Endothelial cell of umbilical vein (primary cell): ENCODE measurements at places on chromosomes 16 and 17. TPM values are rescaled to one million over a fixed set of nuclear protein-coding genes. Genes with fewer than 3 reads are reported as not detected.

DNA sequence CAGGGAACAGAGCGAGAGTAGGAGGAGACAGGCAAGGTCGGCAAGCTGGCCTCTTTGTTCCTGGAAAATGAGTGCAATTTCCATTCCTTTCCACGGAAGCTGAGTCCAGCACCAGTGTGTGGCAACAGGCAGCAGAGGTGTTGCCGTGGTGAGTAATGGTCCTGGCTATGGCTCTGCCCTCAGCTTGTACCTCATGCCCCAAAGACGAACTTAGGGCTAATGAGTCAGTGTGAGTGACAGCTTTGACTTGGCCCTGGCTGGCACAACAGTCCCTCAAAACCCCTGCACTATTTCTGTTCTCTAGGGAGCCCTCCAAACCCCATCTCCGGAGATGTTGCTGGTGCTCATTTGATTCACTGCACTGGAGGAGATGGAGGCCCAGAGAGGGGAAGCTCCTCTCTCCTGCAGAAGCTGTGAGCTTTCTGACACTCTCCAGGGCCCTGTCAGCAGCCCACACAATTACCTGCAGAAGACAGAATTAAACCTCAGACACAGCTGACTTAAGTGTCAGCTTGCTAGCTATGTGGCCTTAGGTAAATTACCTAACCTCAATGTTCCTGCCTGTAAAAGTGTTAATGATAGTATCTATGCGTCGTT lies 129.9 kb downstream of the TMEM132E start:
- no peak for DNase-seq

GRCh38 chr17:7340179-7340578 lies 3.9 kb downstream of the ACAP1 start:
- DNase-seq = no peak

- DNase-seq = no peak
Observed at GRCh38 chr16:84735849-84736586, 36.2 kb downstream of the USP10 start.

DNA sequence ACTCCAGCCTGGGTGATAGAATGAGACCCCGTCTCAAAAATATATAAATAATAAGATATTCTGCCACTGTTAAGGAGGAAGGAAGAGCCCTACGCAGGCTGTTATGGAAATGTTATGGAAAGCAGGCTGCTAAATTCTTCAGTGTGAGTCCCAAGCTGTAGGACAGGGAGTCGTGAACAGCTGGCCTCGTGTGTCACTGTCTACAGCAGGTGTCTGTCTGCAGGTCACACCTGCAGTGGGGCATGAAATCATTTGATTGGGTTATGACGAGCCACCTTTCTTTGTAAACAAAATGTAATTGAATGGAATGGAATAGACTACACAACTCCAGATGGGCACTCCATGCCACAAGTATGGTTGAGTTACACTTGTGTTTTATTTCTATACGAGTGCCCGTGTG lies 15.6 kb upstream of the LITAF start:
- DNase-seq = no peak

DNA sequence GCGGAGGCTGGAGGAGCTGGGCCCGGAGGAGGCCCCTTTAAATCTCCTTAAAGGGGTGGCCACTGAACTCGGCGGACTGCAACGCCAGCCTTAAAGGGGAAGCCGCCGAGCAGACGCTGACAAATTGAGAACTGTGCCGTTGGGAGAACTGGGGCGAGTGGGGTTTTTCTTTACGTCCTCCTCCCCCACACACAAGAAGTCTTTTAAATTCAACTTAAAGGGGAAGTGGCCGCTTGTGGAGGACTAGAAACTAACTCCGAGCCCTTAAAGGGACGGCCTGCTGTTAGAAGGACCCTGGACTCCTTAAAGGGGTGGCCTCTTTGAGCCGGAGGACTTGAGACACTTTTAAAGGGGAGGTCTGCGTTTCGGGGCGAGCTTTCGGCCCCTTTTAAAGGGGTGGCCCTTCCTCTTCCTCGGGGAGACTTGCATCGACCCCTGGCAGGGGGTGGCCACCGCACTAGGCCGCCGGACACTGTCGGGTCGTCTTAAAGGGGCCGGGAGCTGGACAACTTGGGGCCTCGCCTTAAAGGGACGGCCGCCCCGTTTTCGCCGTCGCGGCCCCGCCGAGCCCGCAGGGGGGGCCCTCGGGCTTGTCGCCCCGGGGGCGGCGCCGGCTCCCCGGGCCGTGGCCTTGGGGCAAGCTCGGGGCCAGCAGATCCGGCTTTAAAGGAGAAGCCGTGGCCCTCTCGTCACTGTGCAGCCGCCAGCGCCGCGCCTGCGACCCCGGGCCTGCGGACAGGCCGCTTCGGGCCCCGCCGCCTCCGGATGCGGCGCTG lies 688 bp downstream of the FBRS start:
- DNase-seq = no peak

DNA sequence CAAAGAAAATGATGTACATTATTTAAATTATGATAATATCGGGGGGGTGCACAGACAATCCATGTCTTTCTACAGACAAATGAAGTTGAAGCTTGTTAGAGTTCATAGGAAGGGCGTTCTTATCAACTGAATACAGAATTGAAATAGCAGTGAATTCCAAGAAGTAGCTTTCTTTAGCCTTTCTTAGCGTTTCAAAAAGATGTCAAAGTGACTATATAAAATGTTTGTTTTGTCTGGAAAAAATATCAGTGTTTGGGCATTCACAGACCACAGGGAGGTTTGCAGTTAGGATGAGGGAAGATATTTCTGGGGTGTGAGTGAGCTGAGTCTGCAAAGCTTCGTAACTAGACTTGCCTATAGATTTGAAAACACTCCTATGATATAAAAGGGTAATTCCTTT lies 55.0 kb downstream of the STX8 start:
- no peak for DNase-seq

DNA sequence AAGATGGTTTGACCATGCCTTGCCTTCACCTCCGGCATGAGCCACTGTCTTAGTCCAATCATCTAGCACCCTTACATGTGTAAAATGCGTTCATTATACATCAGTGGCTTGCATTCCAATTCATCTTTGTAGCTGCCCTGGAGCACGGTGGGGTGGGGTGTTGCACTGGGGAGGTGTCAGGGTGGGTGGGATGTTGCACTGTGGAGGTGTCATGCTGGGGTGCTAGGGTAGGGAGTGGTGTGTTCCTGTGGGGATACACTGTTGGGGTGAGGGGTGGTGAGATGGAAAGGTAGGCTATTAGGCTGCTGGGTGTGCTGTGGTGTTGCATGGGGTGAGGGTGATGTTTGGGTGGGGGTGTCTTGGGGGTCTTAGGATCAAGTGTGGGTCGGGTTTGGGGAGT lies 47.0 kb downstream of the NLRC5 start:
- DNase-seq = no peak

GRCh38 chr17:68501074-68501473 lies 11.2 kb upstream of the PRKAR1A start:
- no peak for DNase-seq

DNA sequence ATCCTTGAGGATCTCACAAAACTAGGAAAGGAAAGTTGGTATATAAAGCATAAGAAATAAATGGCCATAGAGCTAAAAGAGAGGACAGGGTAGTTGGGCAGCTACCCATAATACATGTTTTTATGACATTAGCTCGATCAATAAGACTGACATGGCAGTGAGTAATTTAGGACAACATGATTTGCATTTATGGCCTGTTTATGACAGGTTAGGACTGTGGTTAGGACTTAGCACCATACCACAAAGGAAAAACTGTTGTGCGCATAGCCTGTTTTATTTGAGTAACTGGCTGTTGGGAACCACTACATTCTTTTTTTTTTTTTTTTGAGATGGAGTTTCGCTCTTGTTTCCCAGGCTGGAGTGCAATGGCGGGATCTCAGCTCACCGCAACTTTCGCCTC lies 18.0 kb upstream of the TRIM37 start:
- no peak for DNase-seq

DNA sequence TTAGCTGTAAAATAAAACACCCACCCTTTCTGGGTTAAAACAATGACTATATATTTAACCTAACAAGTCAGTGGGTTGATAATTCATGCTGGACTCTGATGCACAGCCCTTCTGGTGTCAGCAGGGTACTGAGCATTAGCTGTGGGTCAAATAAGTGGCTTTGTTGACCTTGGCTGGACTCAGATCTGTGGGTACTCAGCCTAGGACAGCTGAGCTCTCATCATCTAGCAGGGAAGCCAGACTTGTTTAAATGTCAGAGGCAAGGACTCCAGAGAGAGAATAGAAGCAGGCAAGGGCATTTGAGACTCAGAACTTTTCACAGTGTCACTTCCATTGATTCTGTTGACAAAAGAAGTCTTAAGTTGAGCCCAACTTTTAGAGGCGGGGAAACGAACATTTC lies 1063.8 kb upstream of the CDH8 start:
- no peak for DNase-seq

DNA sequence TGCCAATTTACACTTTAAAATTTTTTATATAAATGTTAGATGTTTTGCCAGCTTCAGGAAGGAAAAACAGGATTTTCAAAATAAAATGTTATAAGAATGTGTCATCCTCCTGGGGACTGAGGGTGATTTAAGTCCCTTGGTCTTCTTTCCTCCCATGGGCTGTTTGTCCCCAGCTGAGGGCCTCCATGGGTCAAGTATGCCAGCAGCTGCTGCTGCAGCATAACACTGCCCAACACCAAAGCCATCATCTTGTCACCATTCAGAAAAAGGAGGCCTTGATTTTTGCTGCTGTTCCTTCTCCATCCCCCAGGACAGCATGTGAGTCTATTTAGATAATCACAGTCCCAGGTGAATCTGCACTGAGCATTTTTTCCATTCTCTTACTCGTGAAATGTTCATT lies 188.5 kb downstream of the LGALS9B start:
- no peak for DNase-seq

DNA sequence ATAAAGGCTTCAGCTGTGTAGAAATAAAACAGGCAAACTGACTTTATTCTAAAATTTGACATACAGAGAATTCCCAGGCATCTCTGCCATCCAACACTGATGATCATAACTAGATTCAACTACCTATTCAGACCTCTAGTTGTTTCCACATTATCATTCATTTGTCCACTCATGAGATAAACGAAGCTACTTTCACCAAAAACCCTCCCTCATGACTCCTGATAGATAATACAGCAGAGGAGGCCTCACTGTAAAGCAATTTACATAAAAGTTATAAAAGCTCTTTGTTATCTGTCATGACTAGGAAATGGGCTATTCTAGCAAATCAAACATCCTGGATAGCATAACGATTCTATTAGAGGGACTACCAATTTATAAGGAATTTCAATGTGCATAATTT lies 19.6 kb upstream of the RFFL start:
- DNase-seq = no peak

DNA sequence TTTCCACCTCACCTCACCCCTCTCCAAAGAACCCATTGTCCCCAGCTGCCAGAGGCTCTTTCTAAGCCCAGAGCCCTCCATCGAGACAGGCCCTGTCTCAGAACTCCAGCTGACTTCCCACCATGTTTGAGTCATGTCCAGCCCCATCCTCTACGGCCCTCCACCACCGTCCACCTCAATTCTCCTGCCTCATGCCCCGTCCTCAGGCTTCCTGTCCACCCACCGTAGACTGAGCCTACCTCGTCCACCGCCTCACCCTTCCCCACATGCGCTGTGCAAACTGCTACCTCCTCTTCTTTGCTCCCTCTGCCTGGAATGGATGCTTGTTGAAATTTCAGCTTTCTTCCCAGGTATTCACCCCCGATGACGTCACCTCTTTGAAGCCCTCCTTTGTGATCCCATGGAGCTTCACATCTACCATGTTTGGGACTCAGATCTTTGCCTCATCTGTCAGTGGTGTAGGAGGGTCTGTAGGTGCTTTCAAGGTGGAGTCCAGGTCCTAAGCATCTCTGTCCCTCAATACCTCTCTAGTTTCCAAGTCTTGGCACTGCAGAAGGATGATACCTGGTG lies 149.0 kb downstream of the MRM1 start:
- no peak for DNase-seq

- DNase-seq = no peak
Observed at GRCh38 chr16:64841482-64841881, 280.4 kb downstream of the CDH11 start.

DNA sequence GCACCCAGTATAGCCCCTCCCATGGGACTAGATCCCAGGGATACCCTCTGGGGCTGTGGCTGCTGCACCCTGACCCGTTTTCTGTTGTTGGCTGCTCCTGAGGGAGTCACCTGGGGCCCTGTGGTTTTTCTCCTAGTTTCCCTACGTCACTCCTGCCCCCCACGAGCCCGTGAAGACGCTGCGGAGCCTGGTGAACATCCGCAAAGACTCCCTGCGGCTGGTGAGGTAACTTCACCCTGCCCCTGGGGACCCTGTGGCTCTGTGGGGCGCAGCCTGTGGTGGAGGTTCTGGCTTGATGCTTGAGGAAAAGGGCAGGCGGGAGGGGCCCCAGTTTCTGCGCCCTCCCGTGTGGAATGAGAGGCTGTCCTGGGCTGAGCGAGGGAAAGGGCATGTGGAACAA lies 27.2 kb downstream of the MGRN1 start:
- DNase-seq = no peak

- no peak for DNase-seq
Observed at GRCh38 chr17:43011728-43012472, 5.3 kb downstream of the IFI35 start.

DNA sequence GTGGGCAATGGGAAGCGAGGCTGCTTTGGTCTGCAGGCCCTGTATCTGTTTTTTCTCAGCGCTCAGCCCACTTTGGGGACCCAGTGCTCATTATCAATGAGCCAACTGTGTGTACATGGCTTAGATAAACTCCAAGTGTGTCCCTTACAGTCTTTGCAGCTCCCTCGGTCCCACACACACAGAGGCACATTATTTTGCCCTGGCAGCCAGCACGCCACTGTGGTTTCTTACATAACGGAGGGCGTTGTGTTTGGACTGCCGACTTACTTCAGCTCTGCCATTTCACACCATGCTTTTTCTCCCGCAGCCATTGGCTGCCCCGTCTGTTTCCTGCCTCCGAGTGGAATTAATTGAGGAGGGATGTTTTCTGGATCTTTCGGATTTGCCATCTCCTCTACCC lies 56.5 kb upstream of the CLEC18A start:
- no peak for DNase-seq

DNA sequence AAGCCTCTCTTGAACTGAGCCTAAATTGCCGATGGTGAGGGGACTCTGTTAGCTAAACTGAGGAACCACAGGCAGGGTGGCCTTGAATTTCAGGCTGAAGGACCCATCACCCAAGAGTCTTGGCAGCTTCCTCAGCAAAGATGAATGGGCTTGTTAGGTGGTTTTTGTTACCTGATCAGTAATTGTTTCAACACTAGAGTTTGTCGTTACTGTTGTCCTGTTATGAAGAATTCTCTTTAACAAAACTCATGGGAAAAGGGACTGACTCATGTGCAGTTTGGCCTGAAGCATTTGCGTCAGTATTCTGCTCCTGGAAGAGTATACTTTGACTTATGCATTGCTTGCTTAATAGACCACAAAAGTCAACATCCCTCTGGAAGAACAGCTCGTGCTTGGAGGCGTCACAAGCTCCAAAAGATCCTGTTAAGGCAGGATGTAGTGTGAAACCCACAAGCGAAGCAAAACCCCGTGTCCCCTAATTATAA lies 206.0 kb downstream of the IRX3 start:
- no peak for DNase-seq

GRCh38 chr16:79597277-79598062 lies 3.1 kb downstream of the MAF start:
- no peak for DNase-seq

KIF18B gene
- 48.4 and 50.3 TPM in 2 replicates for total RNA-seq

CCL5 gene
- total RNA-seq = not detected in 2 replicates

GP1BA gene
- not detected in 2 replicates for total RNA-seq

HP gene
- total RNA-seq = not detected in 2 replicates

C16orf96 gene
- total RNA-seq = not detected in 2 replicates

NOG gene
- 2.1 and 2.3 TPM in 2 replicates for total RNA-seq

FNDC8 gene
- total RNA-seq = not detected in 2 replicates
